ENCODE measurements at places on chromosomes 2 and 18. TPM values are rescaled to one million over a fixed set of nuclear protein-coding genes. Genes with fewer than 3 reads are reported as not detected.

The ABCA12 gene
- not detected for total RNA-seq

GRCh38 chr18:50928551-50928950, 39.3 kb upstream of the ELAC1 start:
- no peak for DNase-seq

- DNase-seq = no peak
Observed at GRCh38 chr18:7646174-7646886, 79.2 kb downstream of the PTPRM start.

DNA sequence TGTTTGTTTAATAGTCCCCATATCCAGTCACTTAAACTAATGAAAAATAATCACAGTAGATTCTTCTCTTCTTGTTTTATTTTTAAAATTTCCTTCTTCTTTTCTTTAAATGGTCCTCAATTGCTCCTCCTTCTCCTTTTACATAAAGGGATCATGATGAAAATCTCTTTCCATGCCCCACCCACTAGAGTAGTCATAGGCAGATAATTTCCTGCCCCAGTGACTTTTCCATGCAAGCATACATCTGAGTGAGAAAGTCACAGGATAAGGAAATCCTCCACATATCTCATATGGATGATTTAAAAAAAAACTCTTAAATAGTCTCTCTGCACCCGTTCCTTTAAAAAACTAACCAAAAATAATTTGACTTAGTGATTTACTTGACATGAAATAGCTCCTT, 552.3 kb upstream of the SETBP1 start:
- no peak for DNase-seq

All from omental fat pad (tissue), 4 donors.